ENCODE measurements at places on chromosomes 1 and 21.

DNA sequence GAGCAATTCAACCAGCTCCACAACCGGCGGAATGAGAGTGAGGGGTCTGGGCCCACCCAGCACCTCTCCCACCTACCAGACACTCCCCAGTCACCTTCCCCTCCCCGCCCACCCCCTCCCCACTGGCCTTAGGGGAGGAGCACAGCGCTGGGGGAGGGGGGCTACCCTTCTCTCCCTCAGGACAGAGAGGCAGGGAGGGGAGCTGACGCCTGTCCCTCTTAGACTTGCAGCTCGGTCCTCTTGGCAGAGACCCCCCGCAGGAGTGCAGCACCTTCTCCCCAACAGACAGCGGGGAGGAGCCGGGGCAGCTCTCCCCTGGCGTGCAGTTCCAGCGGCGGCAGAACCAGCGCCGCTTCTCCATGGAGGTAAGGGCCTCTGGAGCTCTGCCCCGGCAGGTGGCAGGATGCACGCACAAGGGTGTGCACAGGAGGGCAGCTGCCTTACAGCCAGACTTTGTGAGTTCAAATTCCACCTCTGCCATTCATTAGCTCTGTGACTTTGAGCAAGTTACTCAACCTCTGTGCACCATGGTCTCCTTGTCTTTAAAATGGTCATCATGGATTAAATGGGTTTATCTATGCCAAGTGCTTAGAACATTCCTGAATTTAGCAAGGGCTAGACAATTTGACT, 18.9 kb downstream of the CDK18 start:
- no peak for DNase-seq

DNA sequence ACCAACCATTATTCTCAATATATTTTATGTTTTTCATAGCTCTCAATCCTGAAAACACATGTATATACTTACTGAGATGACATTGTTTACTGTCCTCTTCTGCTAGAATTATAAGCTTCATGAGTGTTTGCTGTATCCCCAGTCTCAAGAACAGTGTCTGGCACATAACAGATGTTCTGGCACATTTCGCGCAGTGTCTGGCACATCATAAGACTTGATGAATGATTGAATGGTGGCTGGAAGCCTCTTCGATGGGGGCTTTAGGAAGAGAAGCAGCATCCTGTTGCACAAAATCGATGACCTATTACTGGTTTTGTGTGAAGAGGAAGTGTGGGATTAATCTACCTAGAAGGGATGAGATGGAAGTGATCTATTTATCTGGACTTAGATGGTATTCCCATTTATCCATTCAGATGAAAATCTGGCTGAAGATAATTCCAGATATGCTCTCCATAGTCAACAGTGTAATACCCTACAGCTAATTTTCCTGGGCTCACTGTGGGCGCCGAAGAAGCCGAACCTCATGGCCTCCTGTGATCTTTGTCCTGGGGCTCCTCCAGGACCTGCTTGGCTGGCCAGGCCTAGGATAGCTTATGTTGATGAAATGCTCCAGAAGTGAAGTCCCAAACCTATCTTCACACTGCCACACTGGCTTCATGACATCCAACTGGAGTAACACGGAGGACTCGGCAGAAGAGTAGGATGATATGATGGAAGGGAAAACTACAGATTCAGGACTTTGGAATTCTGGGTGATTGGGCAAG, 26.5 kb downstream of the CD34 start:
- no peak for DNase-seq

- no peak for DNase-seq
Measured at GRCh38 chr1:179053486-179053885, 27.8 kb downstream of the FAM20B start.

- no peak for DNase-seq
Measured at GRCh38 chr1:222334026-222334680, 213.8 kb downstream of the HHIPL2 start.

- DNase-seq, result no peak
Measured at GRCh38 chr1:227451954-227452353, 111.4 kb upstream of the ZNF678 start.

DNA sequence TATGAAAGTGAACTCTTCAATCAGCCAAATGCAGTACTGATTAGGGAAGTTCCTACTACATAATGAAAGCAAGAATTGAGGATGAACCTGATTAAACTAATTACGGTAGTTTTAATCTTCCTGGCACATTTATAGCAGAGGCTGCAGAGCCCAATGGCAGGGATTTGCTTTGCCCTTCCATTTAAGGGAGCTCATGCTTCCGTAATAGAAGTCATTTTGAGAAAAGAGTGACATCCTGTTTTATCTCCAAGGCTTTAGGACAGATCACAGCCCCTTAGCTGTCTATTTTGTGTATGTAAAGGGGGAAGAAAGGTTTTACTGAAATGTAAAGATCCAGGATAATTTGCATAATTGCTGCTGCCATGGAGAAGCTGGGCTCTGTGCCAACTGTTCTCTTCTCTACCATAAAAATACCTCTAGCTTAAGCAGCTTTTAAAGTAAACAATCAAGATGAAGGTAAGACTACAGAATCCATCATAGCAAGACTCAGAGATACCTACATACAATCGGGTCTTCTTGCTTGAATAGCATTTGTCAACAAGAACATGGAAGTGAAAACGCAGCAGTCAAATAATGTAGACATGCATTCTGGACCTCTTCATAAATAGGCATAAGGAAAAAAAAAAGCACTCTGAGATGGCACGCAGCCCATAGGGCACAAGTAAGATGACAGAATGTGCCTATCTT, 62.5 kb downstream of the ASH1L start:
- no peak for DNase-seq

DNA sequence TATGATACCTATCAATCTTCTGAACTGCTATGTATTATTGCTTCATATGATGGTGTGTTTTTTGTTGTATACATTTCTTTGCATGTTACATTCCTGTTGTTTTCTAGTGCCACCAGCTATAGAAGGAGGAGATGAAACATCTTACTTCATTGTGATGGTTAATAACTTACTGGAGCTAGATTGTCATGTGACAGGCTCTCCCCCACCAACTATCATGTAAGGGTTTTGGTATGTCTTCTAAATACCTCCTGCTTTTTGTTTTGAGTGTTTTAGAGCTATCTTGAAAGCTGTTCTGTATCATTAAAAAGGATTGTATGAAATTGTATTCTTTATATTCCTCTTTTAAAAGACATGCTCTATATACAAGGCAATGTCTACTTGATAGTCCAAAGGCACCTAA, 282.7 kb downstream of the HMCN1 start:
- no peak for DNase-seq

DNA sequence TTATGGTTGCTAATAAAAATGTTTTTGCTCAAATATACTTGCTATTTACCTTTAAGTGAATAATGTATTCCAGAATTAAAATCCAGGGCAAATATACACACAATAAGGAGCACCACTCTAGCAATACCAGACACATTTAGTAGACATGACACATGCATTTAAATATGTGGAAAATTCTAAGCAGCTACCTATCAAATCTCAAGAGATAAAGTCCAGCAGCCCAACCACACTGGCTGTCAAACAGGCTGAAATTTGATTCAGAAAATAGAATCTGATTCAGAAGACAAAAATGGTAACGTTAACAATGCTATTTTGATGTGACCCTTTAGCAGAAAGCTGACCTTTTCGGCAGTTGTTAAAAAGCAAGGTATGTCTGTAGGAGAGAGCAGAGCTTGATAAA, 42.3 kb downstream of the PLEKHO1 start:
- no peak for DNase-seq

DNA sequence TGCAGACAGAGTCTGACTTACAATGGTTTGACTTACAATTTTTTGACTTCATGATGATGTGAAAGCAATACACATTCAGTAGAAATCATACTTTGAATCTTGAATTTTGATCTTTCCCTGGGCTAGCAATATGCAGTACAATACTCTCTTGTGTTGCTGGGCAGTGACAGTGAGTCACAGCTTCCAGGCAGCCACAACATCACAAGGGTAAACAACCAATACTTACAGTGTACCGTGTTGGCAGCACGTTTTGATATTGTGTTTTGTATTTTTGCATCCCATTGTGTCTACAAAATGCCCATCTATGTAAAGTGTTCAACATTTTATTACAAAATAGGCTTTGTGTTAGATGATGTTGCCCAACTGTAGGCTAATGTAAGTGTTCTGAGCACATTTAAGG, 150.9 kb downstream of the NTMT2 start:
- DNase-seq, result no peak

GRCh38 chr1:99281105-99281504, 16.8 kb downstream of the PLPPR4 start:
- no peak for DNase-seq

DNA sequence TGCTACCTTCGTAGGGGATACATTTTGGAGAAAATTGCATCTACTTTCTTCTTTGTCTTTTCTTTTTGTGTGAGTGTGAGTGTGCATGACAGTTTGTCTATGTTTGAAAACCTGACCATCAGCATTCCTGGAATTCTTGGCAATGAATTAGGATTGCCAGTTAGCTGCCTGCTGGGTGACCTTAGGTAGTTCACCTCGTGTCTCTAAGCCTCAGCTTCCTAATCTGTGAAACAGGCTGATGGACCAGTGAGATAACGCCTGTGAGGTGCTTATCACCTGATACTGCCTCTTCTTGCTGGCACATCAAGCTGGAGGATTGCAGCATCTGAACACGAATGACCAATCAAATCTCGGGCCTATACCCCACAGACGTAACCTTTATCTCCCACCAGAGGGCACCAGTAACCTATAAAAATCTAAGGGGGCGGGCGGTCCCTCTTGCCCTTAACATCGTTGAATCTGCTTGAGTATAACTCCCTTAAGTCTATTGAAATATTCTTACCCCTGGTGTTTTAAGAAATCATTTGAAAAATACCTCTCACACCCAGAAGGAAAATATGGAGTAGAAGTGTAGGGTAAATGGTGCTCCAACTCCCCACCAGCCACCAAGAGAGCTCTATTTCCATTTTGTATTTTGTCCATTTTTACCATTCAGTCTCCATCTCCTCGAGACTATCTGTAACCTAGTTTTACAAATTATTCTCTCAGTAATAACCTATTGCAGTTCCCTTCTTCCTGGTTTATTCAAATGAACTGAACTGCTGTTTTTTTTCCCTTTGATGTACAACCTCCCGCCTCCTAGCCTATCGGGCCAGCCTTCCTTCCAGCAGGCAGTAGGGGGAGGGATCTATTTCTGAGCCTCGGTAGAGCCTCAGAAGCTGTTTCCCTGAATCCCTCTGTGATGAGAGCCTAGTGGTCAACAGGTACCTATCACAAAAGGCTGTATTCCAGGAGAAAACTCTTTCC, 49.7 kb downstream of the MDM4 start:
- DNase-seq, result peak; percentile 26

GRCh38 chr21:39385299-39386145, 36.6 kb upstream of the HMGN1 start:
- no peak for DNase-seq

DNA sequence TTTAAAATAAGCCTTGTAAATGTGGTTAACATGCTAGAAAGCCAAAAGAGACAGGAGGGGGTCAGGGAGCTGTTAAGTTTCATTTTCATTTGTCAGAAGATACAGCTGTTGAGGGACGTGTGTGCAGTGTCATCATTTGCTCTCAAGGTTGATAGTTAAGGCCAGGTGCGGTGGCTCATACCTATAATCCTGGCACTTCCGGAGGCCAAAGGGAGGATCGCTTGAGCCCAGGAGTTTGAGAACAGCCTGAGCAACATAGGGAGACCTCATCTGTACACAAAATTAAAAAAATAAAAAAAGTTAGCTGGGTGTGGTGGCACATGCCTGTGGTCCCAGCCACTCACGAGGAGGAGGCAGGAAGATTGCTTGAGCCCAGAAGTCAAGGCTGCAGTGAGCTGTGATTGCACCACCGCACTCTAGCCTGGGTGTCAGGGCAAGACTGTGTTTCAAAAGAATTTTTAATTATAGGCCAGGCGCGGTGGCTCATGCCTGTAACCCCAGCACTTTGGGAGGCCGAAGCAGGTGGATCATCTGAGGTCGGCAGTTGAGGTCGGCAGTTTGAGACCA, 22.7 kb downstream of the ZBTB8OS start:
- no peak for DNase-seq

- no peak for DNase-seq
Measured at GRCh38 chr1:172148707-172149106, 271.8 kb upstream of the C1orf105 start.
